Stimulated activated CD4-positive, alpha-beta T cell treated with anti-CD3 and anti-CD28 coated beads, Interleukin-2, amount 100 ng/mL, for 24 hours (primary cell): ENCODE measurements at places on chromosomes 16 and 17.

DNA sequence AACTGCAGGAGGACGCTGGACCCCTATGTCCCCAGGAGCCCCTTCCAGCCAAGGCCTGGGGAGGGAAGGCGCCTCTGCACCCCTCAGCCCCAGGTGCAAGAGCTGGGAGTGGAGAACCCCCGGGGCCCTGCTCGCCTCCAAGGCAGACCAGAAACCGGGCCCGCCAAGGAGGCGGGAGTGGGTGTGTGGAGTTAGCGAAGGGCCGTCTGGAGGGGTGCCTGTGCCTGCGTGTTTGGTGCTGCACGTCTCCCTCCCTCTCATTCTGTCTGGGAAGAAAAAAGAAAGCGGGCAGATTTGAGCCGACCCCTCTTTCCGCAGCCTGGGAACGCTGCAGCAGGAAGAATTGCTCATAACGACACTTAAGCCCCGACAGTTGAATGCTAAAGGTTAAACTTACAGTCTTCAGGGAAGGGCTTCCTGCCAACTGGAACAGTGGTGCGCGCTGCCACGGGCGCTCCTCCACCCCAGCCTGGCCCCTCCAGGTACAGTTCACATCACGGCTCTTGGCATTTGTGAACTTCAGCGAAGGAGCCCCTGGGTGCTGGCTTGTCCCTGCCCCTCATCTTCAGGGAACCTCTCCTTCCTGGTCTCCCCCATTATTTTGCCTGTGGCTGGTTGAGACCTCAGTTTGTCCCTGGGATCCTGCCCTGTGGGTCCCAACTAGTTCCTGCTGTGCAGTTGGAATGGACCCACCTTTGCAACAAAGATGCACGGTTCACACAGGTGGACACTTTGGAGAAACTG lies 19.2 kb upstream of the ZFHX3 start:
- no peak for DNase-seq

DNA sequence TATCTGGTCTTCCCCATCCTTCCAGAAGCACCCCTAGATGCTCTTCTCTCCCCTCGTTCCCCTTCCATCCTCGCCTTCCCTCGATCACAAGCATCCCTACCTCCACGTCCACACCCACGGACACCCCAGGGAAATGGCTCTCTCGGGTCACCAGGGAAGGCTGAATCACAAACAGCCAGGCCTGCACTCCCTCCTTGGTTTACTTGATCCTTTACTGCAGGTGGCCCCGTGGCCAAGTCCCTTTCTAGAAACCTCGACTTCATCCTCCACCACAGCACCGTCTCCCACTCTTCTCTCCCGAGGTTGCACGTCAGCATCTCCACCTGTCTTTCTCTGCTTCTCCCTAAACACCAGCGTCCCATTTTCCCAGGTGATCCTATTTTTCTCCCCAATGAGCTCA lies 6.5 kb upstream of the RBFOX3 start:
- DNase-seq, result no peak

DNA sequence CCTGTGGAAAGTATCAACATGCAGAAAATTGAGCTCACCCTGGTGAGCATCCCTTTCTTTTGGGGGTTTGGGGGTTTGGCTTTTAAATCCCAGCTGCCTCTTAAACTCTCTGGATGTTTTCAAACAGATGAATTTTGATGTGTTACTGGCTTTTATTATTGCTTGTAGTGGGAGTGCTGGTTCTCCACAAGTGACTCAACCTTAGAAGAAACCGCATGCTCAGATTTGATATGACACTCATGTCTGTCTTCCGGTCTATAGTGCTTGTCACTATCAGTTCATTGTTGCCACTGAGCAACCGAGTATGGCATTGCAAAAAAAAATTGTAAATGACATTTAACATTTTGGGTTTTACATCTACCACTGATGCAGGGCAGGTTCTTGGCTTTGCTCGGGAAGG lies 104.5 kb downstream of the HS3ST4 start:
- DNase-seq, result no peak

GRCh38 chr16:2486645-2487516 lies 12.0 kb downstream of the TBC1D24 start:
- peak; percentile 70 for DNase-seq

DNA sequence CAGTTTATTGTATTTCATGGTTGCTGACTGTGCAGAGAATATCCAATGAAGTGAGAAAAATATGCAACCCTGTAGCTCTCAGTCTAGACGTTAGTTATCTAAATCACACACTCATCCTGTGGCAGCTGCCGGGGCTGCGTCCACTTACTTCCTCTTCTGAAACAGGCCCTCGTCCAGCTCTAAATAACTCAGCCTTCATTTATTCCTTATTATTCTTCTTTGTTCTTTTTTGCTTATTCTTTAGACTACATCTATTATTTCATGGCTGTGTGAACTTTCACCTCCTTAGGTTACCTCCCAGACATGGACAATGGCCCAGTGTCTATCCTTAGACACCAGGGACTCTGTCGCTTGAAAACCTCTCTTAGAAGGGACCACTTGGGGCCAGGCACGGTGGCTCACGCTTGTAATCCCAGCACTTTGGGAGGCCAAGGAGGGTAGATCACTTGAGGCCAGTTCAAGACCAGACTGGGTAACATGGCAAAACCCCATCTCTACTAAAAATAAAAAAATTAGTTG lies 3.4 kb upstream of the THUMPD1 start:
- DNase-seq, result no peak

DNA sequence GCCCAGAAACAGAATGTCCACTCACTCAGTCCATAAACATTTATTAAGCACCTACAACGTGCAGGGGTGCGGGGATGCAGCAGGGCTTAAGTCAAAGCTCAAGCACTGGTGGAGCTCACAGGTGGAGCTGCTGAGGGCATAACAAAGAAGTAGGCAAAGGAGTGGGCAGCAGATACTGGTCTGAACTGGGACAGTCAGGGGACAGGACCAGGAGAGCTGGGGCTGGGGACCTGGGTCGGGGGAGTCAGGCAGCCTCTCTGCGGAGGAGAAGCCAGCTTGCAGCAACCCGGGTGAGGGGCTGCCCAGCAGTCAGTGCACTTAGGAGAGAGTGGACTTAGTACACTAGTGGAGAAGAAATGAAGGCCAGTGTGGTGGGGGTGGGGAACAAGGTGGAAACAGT lies 10.0 kb upstream of the TNFRSF13B start:
- DNase-seq, result no peak

GRCh38 chr16:11310997-11311561 lies 29.9 kb upstream of the PRM1 start:
- DNase-seq, result no peak

DNA sequence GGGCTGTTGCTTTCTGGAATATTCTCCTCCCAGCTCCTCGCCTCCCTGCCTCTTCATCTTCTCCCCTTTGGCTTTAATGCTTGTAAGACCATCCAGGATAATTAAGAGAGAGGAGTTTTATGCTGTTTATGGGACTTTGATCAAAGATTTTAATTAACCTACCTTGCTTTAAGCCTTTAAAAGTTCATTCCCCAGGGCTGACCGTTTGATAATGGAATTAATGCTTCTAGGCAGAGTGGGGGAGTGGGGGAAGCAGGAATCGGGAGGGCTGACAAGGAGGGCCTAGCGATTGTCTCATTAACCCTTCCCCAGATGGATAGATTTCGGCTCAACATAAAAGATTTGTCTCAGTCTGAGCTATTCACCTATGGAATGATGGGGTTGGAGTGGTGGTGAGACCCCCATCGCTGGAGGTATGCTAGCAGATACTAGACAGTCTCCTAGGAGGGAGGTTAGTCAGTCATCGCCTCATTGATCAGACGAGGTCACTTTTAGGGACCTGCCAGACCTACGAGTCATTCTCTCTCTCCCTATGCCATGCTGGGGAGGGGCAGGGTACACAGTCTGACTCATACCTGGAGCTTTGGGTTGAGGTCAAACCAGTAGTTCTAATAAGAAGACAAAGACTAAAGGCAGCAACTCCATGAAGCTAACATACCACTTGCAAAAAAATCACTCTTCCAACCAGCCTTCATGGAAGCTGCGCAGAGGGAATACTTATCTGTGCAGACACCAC lies 236.6 kb upstream of the NLRP1 start:
- no peak for DNase-seq

DNA sequence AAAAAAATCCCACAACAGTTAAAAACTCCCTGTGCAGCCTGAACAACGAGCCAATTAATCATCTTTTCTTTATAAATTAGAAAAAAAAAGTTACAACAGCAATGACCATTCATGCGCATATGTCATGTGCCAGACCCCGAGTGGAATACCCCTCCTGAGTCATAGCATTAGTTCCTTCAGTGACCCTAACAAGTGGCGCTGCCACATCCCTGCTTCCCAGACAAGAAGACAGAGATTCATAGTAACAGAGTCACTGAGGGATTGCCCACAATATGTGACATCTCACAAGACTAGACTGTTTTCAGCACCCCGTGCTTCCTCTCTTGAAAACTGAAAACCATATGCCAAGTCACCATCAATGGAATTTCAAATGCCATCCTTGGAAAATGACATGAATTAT lies 7.9 kb downstream of the UMOD start:
- no peak for DNase-seq
